ENCODE measurements at places on chromosomes 3 and 15.

- no peak for ATAC-seq
These were observed 62.5 kb downstream of the SLCO3A1 start for GRCh38 chr15:91916051-91916450.

DNA sequence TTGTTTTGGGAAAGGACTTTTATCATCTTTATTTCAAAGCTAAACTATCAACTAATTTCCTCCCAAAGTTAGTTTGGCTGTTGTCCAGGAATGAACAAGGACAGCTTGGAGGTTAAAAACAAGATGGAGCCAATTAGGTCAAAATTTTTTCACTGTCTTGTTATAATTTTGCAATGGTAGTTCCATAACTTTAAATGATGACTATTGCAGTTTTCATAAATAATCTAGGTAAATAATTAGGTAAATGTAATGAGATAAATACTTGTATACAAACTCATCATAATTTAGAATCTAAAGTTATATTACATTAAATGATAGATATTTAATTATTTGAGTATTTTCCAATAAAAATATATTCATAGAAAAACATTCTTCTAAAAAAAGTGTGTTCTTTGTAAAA is 68.3 kb upstream of the DAZL start:
- no peak for ATAC-seq

DNA sequence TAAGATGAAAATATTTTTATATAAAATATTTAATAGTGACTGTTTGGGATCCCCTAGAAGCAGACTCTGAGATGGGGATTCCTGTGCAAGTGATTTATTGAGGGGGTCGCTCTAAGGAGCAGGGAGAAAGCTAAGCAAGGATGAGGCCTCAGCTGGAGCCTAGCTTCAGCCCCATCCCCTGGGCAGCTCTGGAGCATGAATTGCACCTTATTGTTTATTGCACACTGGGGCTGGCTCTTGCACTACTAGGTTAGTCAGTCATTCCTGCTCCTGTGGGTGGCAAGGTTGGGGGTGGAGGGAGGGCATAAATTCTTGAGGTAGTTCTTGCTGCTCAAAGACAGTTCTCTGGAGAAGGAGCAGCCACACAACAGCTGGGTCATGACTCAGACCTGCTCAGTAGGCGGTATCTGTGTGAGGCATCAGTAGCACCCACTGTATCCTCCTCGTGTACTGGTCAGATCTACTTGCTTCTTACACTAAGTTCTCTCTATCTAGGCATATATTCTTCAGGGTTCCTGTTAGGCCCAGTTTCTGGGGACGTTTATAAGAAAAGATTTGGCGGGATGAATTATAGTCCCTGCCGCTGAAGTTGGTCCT is 27.2 kb upstream of the TNFSF10 start:
- peak; percentile 100 for ATAC-seq

DNA sequence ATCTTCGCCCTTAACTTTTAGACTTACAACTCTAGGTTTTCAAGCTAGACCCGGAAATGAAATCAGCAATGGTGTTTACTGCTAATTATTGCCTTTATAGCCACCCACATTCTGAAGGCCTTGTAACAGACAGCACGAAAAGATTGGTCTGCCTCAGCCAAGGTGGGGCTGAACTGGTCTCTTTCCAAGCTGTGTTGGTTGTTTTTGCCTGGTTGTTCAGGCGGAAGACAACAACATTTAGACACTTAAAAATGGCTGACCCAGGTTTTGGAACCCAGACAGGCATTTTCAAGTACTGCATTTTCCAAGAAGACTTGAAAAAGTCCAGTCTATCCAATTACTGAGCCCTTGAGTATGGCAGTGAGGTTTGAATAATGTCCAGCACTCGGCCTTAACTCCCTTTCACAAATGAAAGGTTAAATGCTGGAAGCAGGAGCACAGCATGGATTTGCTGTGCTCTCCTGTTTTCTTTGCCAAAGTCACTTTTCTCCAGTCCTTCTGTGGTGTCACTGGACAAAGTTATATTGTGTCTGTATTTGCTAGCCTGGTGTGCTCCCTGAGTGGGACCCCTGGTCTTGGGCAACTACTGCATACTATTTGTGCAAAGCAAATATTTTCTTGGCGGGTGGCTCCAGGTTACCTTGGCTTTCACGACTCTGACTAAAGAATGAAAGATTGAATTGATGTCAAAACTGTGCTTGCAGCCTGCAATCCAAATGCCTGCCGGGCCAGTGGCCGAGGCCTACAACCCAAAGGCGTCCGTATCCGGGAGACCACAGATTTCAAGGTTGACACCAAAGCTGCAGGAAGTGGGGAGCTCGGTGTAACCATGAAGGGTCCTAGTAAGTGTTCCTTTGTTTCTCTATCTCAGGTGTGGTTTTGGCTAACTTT is 93.5 kb downstream of the FLNB start:
- no peak for ATAC-seq

GRCh38 chr15:44081026-44082013 is 113.8 kb downstream of the FRMD5 start:
- no peak for ATAC-seq

- no peak for ATAC-seq
These were observed 4.1 kb upstream of the CLPX start for GRCh38 chr15:65189102-65189740.

GRCh38 chr15:45634432-45635190 is at the start of gene SQOR:
SQOR (plus strand) TSS chr15:45635029; CDS start chr15:45658924, 23,895 bp downstream.
- peak; percentile 57 for ATAC-seq

GRCh38 chr3:113105966-113106660 is 105.2 kb upstream of the BOC start:
- no peak for ATAC-seq

DNA sequence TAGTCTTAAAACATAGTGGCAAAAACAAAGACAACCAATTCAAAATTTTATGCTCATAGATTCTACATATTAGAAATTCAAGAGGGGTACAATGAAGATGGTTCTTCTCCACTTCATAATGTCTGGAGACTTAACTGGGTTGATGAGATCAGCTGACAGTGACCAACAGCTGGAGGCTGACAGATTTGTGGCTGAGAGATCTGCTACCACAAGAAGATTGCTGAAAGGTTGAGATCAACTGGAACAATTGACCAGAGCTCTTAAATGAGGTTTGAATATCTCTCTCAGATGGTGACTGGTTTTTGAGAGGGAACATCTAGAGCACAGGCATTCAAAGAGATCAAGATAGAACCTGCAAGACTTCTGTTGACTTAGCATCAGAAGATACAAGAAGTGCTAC is 254.1 kb upstream of the ARPP21 start:
- ATAC-seq = no peak

DNA sequence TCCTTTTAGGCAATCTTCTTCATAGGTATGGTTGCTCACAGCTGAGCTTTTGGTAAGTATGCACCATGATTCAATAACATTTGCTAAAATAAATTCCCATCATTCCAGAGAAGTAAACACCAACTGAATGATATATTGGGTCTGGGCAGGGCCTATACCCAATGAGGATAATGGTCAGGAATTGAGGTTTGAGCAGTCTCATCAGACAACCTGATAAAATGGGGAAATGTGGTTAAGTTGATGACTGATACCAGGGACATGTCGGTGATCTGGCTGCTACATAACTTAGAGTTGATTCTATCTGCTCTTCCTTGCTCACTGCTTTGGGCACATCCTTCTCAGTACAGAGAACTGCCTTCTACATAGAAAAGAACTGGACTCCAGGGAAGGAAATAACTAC is 92.9 kb downstream of the GPR156 start:
- ATAC-seq = no peak

- no peak for ATAC-seq
These were observed 158.4 kb upstream of the BCL6 start for GRCh38 chr3:187903697-187904096.

DNA sequence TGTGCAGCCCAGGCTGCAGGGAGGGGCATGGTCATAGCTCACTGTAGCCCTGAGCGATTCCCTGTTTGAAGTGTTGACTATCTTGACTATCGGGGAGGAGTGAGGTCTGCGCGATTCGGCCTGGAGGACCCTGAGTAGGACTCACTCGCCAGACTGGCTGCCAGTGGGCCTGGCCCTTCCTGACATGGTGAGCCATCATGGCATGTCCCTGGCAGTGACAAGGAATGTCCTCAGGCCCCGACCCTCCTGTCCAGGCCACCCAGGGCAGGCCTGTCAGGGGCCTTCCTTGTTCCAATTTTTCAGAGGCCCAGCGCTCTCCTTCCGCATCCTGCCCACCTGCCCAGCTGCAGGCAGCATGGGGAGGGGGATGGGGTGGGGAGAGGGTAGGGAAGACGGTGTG is 5.2 kb upstream of the OCA2 start:
- no peak for ATAC-seq

Data from activated CD4-positive, CD25-positive, alpha-beta regulatory T cell treated with anti-CD3 and anti-CD28 coated beads, Interleukin-2, amount 50 U/mL, for 24 hours (primary cell).